ENCODE measurements at places on chromosomes 2 and 18.

GRCh38 chr2:112481528-112482233, at the start of gene TTL:
TSS of gene TTL (plus strand) at chr2:112482156. CDS start at chr2:112482345, 189 bp downstream.
- peak; percentile 67 for DNase-seq

DNA sequence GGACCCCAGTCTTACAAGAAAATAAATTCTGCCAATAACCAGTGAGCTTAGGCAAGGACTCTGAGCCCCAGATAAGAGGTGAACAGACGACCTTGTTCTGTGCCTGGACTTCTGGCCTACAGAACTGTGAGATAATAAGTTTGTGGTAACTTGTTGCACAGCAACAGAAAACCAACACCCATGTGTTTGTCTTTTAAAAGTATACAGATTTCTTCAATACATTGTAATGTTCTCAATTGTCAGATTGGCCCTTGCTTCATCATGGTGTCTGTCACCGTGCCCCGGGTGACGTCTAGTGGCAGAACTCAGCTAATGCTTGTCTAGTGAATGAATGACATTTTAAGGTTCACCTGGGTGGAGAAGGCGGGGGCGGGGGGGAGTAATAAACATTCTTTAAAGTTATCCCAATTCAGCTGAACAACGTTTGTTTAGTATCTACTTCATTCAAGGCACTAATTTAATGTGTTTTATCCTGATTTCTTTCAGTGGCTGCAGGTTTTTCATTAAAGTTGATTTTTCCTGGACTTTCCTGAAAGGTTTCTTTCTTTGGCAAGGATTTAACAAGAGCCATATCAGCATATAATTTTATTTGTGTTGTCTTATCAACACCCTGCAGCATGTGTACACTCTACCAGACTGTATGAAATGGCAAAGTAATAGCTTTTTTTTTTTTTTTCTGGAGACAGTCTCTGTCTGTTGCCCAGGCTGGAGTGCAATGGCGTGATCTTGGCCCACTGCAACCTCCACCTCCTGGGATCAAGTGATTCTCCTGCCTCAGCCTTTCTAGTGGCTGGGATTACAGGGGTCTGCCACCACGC, 123.8 kb upstream of the DLX2 start:
- DNase-seq = no peak

DNA sequence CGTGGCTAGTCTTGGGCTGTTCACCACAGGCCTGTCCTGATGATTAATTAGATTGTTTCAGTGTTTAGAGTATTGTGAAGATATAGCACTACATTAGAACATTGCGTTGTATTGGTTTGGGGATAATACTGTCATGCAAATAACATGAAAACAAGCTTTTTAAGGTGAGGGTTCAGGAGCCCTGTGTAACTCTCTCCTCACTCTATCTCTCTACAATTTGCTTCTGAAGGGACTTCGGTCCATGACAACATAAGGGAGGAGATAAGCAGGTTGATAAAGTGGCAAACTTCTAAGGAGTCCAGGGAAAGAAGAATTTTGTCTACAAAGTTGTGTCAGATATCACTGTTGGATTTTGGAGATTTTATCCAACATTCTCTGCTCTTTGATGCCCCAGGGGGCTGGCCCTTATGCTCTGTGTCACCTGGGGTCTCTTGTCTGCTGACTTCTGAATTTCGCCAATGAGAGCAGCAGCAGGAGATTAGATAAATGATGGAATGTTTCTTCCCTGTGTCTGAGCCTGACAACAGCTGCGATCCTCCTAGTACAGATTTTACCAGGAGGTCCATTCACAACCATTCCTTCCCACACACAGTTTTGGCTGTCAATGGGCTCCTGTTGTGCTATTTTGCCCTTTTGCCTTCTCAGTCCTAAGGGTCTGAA, 3.3 kb downstream of the TNP1 start:
- no peak for DNase-seq

DNA sequence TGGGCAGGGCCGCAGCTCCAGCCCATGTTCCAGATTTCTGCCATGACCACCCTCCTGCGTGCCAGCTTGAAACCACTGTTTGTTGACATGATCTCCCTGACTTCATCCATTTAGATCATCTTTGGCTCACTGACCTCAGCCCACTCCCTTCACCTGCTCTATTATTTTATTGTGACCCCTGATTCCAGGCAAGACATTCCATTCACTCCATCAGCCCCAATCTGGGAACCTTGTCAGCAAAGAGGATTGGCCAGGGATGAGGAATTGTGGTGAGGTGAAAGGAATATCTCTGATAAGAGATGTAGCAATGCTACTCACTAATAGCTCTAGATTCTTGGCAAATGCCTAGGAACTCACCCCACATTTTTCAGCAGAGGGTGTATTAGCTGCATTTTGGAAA, 174.2 kb downstream of the TMEM247 start:
- DNase-seq = no peak

DNA sequence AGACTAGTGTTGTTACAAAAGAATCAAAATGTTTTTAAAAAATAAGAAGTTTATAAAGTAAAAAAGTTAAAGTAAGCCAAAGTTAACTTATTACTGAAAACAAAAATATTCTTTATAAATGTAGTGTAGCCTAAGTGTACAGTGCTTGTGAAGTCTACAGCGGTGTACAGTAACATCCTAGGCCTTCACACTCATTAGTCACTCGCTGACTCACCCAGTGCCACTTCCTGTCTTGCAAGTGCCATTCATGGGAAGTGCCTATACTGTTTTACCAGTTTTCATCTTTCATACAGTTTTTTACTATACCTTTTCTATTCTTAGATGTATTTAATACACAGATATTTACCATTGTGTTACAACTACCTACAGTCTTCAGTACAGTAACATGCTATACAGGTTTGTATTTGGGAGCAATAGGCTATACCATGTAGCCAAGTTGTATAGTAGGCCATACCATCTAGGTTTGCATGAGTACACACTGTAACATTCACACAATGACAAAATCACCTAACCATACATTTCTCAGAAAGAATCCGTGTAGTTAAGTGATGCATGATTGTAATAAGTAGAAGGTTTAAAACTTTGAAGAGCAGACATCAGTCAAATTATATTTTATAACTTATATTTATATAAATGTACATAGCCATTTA, 13.4 kb downstream of the SERPINB7 start:
- peak; percentile 40 for DNase-seq

DNA sequence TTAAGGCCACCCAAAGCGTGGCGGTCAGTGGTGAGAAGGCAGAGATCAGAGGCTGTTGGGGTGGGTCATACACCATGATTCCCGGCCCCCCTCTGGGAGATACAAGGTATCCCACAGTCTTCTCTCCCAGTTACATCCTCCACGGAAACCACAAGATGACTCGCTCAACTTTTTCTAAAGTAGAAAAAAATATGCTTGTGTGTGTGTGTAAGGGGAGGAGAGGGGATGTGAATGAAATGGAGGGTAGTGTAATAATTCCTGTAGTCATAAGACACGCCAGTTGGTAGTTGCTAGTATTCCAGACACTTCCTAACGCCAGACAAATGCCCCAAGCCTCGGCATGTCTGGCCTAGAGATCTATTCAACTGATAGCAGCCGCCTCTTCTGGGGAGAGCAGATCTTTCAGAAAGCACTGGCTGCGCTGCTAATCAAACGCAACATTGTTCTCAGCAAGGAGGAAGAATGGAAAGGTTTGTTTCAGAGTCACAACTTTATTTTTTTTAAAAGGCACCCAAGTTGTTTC, 143.5 kb downstream of the TGIF1 start:
- no peak for DNase-seq

DNA sequence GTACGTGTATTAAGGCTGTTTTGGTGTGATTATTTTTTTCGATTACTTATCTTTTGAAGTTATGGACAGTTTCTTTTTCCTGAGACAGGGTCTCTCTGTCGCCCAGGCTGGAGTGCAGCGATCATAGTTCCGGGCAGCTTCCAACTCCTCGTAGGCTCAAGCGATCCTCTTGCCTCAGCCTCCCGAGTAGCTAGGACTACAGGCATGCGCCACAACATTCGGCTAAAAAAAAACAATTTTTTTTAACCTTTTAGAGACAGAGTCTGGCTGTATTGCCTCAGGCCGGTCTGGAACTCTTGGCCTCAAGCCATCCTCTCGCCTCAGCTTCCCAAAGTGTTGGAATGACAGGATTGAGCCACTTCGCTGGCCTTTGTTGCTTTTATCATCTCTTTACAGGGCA, 945 bp downstream of the HAT1 start:
- DNase-seq = no peak

- no peak for DNase-seq
These were observed 41.5 kb downstream of the MARCHF7 start for GRCh38 chr2:159753797-159754196.

- DNase-seq = no peak
These were observed 8.7 kb downstream of the CHMP1B start for GRCh38 chr18:11859903-11860407.

DNA sequence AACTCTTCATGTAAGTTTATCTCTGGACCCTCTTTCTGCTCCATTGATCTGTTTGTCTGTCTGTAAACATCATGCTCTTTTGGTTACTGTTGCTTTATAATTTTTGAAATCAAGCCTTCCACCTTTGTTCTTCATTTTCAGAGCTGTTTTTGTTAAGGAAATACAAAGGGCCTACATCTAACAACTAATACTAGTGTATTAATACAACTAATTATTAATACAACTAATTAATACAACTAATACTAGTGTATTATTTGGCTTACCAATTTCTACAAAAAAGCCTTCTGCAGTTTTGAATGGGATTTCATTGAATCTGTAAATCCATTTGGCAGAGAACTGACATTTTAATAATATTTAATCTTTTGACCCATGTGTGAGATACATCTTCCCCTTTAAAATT, 66.7 kb downstream of the ATP9B start:
- no peak for DNase-seq

GRCh38 chr18:47615043-47615442, 315.4 kb downstream of the SMAD2 start:
- DNase-seq = no peak

DNA sequence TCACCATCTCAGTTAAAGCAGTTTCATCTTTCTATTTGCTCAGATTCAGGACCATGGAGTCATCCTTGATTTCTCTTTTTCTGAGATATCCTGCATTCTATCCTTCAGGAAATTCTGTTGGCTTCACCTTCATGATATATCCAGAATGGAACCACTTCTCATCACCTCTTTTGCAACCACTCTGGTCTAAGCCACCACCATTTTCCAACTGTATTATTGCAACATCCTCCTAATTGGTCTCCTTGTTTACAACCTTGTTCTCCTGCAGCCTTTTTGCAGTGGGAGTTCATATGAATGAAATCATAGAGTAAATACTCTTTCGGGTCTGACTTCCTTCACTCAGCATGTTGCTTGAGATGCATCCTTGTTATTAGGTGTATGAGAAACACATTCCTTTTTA, 3.4 kb upstream of the EFEMP1 start:
- DNase-seq = no peak

GRCh38 chr2:221851531-221852045, 279.5 kb upstream of the EPHA4 start:
- DNase-seq = no peak

GRCh38 chr2:63849381-63850203, 7.9 kb downstream of the UGP2 start:
- no peak for DNase-seq

GRCh38 chr2:9847140-9847539, 3.9 kb downstream of the TAF1B start:
- no peak for DNase-seq

DNA sequence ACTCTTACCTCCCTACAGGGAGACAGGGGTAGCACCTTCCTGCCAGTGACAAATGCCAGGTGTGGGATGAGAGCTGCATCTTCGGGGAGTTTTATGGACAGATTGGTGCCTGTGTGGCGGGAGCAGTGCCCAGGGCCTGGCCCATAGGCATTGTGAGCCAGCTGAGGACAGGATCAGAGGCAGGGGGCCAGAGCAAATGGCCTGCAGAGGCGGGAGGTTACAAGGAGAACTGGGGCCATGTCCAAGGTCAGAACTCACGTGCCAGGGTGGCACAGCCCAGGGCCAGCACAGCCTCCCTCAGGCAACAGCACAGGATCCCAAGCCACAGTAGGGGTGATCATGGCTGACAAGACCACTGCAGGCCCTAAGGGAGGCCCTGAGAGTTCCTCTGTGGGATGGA, 40.2 kb upstream of the MCFD2 start:
- no peak for DNase-seq

- DNase-seq = no peak
These were observed 239.4 kb upstream of the TANK start for GRCh38 chr2:160920791-160921303.

DNA sequence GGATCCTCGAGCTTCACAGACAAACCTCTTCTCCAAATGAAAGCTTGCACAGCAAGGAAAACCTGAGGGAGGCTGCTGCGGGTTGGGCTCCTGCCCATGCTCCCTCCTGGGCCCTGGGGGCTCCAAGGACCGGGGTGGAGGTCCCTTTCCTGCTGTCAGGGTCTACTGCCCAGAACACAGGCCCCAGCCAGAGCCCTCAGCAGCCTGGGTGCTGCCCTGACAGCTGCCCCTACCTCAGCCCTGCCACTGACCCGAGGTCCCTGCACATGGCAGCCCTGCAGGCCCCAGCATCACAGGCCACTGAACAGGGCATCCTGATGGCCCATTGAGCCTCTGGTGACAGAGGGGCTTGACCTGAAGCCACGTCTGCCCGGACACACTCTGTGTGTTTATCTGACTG, 41.0 kb downstream of the CROCC2 start:
- no peak for DNase-seq

DNA sequence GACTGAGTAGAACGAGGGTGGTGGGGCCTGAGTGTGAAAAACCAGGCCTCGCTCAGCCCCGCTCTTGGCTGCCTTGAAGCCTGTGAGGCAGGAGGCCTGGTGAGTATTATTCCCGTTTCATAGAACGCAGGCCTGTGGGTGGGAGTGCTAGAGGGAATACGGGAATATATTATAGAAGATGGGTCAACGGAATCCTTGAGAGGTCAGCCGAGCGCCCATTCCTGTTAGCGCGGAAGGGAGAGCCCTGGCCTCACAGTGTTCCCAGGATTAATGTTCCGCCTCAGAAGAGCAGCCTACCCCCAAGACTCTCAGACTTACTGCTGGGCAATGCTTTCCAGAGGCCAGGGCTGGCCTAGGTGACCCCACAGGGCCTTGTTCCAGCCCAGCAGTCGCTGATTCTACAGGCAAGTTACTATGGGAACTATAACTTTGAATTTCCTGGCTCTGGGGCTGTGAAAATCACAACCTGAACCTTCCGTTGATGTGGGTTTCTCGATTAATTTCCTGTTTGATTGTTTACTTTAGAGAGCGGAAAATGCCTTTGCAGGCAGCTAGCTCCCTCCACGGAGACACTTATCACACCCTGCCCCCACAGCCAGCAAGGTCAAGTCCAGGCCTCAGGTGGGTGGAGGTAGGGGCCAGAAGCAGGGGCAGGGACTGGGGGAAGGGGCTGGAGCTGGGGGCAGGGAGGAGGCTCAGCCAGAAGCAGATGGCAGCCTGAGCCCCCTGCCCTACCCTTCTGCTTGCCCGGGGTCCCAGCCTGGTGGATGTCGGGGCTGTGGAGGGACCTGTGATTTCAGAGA, 108.3 kb downstream of the SMAD7 start:
- DNase-seq = no peak

GRCh38 chr2:36356298-36356989, 866 bp downstream of the CRIM1 start:
- DNase-seq = peak; percentile 25

DNA sequence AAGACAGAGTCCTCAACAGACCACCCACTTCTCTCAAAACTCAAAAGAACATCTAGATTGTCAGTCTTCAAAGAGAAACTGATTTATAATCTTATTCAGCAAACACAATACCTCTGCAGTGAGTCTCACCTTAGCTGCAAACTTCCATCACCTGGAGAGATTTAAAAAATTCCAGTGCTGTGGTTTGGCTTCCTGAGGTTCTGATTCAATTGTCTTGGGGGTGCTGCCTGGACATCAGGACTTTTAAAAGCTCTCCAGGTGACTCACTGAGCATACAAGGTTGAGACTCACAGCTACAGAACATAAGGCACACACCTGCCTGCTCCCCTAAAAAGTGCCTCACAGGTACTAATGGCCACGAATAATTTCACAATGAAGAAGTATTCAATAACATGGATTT, 40.3 kb downstream of the RNF152 start:
- no peak for DNase-seq
